ENCODE measurements at places on chromosomes 13 and 19. TPM values are rescaled to one million over a fixed set of nuclear protein-coding genes. Genes with fewer than 3 reads are reported as not detected.

Gene IRS2
- 27.0 TPM for total RNA-seq

Gene KIR3DL2
- total RNA-seq = not detected

Gene OR10H3
- not detected for total RNA-seq

Gene NLRP13
- not detected for total RNA-seq

Gene HIPK4
- total RNA-seq = not detected

Gene TRIP10
- 16.7 TPM for total RNA-seq

Gene SERTAD3
- total RNA-seq = 30.1 TPM

Gene SIGLECL1
- total RNA-seq = not detected

Gene IL4I1
- total RNA-seq = 0.59 TPM

Gene HIF3A
- total RNA-seq = 4.4 TPM

Gene CADM4
- total RNA-seq = 52.4 TPM

Gene CALR3
- total RNA-seq = not detected

Gene SGCG
- 2.6 TPM for total RNA-seq

DNA sequence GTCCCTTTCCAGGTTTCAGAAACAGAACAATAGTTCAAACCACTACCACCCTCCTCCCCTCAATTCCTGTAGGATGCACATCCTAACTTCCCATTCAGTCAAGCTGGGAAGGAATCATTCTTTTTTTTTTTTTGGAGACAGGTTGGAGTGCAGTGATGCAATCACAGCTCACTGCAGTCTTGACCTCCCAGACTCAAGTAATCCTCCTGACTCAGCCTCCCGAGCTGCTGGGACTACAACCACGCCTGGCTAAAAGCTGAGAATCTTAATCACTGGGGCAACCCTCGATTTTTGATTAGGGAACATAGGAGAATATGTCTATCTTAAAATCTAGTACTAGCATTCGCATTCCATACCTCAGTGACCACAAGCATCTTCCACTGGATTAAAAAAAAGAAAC, 146.2 kb downstream of the ABCC4 start:
- no peak for DNase-seq

DNA sequence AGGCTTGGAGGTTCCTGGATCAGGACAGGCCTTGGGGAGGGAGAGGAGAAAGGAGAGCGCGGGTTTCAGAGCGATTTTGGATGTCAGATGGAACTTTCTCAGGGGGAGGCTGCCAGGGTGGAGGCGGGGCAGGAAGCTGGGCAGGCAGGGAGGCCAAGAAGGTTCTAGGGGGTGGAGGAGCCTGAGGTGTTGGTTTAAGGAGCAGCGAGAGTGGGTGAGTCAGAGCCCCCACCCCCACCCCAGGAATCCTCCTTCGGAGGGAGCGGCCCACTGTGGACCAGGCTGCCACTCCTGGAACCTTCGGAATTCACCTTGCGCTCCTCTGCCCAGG, 15.9 kb upstream of the NOP53 start:
- DNase-seq = no peak

GRCh38 chr19:31348481-31349159, 616 bp downstream of the TSHZ3 start:
- peak; percentile 51 for DNase-seq

DNA sequence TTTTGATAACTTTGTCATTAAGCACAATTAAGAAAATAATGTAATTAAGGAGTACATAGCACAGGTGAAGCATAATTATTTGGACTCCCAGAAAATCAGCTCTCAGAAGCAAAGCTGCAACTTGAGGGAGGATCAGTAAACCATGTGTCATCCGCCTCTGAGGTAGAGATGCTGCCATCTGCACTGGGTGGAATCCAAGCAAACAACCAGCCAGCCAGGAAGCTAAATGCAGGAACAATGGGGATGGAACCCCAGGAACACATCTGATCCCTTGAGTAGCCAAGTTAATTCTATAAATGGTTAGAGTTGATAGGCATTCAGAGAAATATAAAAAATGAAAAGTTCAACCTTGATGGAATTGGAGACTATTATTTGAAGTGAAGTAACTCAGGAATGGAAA, 520.2 kb downstream of the RFC3 start:
- DNase-seq = no peak

DNA sequence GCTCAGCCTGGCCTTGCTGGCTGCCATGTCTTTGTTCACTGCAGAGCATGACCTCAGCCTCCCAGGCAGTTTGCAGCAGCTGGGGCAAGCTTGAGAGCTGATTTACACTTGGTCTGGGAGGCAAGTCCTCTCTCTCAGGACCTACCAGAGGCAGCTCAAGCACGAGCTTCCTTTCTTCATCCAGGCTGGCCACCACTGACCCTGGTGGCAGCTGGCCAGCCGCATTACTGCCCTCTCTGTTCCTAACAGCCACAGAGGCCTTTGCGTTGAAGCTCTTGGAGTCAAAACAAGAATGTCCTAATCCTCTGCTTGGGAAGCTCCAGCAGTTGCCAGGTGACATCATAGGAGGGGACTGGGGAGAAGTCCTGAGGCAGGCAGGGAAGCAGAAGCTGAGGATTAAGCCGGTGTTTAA, 85.7 kb downstream of the NUFIP1 start:
- no peak for DNase-seq

GRCh38 chr19:6274756-6275155, 5.0 kb downstream of the MLLT1 start:
- DNase-seq = no peak

DNA sequence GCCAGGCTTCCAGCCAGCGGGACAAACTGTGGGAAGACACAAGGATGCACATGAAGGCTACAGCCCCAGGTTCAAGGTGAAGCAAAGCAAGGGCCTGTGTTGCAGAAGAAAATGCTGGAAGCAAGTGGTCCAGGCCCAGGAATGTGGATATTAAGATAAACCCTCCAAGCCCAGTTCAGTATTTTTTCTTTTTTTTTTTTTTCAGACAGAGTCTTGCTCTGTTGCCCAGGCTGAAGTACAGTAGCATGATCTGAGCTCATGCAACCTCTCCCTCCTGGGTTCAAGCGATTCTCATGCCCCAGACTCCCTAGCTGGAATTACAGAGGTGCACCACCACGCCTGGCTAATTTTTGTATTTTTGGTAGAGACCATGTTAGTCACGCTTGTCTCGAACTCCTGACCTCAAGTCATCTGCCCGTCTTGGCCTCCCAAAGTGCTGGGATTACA, 4.4 kb downstream of the PRDX2 start:
- DNase-seq = no peak

DNA sequence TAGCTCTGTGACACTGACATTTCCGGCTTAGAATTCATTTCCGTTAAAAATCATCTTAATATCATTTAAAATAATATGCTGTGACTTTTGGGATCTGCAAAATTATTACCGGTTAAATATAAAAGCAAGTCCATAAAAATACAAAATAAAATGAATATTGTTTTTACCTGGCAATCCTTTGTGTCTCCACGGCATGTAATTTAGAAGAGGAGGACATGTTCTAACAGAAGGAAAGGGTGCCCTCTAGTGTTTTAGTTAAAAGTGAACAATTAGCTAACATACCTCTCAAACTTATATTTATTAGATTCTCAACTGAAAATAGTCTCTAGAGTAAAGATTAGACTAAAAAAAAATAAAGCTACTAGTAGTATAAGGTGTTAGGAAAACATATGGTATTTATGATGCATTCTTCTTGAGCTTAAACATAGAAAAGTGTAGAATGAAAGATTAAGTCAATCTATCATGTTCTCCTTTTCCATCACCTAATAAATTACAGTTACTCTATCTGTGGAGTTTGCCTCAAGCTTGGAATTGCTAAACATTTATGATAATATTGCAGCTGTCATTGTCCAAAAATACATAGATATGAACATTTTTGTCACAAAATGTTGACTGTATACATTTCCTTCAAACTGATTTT, 676.7 kb upstream of the SPRY2 start:
- no peak for DNase-seq

- DNase-seq = no peak
Measured at GRCh38 chr13:28540612-28541011, 45.7 kb upstream of the FLT1 start.

DNA sequence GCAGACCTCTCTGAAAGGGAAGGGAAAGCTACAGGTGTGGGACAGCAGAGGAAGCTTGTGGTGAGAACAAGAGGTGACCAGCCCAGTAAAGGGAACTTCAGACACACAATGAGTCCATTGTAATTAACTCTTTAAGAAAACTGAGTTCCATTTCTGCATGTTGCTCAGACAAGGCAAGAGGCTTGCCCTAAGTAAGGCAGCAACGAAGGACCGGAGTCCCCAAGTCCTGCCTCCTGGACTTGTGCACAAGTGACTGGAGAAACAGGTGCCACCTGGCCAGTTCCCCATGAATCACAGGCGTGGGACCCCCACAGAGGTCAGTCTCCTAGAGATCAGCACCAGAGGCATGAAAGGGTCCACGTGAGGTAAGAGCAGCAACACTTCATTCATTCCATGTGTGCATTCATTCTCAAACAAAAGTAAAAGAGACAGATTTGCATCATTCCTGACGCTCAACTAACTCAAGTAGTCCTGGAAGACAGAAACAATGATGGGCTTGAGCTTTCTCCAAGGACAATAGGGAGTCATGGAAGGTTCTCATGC, 14.7 kb upstream of the SIGLEC6 start:
- DNase-seq = no peak

GRCh38 chr13:33550885-33551284, 265.3 kb upstream of the STARD13 start:
- no peak for DNase-seq

- no peak for DNase-seq
Measured at GRCh38 chr19:14516048-14516534, 2.1 kb downstream of the DNAJB1 start.

GRCh38 chr13:51797664-51798488, 6.1 kb downstream of the DHRS12 start:
- DNase-seq = no peak

- DNase-seq = peak; percentile 20
Measured at GRCh38 chr13:30934381-30934780, 1.9 kb downstream of the TEX26 start.

DNA sequence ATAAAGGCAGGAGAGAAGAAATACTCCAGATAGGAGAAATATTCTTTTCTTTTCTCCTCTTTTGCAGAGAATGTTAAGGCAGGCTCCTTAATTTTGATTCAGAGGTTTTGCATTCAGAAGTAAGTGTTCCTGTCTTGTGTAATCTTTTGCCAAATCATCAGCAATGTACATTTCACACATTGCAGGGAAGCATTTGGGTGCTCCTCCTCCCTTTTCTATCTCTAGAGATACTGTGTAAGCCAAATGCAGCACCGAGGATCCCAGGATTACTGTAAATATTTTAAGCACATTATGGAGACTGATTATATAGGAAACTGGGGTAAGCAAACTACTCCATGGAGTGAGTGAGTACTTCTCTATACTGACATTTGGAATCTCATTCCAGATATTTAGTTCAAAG, 7.2 kb downstream of the ATP8A2 start:
- no peak for DNase-seq

GRCh38 chr13:32538143-32538620, 413 bp downstream of the N4BP2L2 start:
- DNase-seq = peak; percentile 14

DNA sequence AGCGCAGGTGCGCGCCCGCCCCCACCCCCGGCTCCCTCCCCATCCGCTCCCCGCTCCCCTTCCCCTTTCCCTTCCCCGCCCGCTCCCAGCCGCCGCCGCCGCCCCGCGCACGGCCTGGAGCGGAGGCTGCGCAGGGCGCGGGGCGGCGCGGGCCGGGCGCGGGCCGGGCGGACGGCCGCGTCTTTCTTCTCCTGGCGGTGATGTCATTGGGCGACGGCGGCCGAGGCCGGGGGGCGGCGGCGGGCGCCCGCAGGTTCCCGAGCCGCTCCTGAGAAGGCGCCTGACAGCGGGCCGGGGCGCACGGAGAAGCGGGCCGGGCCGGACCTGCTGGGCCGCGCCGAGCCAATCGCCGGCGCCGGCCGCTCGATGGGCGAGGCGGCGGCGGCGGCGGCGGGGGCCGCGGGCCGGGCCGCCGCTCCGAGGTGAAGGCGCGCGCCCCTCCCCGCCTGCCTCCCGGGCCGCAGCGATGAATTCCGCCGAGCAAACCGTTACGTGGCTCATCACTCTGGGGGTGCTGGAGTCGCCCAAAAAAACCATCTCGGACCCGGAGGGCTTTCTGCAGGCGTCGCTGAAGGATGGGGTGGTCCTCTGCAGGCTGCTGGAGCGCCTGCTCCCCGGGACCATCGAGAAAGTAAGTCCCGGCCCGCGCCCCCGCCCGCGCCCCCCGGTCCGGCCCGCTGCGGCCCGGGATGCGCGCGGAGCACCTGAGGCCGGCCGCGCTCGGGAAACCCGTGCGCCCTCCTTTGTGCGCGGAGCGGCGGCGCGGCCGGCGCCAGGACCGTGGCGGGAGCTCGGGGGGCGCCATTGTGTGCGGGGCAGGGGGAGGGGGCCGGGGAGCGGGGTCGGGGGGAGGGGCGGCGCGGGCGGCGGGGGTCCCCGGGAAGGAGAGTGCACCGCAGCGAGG, at the start of gene ARHGEF7:
ARHGEF7 (plus strand) TSS at position 250 of the 904 bp plus-strand sequence; CDS start at position 467, 217 bp downstream.
- DNase-seq = peak; percentile 79

- peak; percentile 34 for DNase-seq
Measured at GRCh38 chr13:31286930-31287329, 87.2 kb downstream of the B3GLCT start.

- DNase-seq = no peak
Measured at GRCh38 chr13:20544201-20544923, 18.7 kb upstream of the CRYL1 start.

GRCh38 chr19:38384209-38385027, 3.4 kb downstream of the GGN start:
- peak; percentile 73 for DNase-seq

- no peak for DNase-seq
Measured at GRCh38 chr19:44740351-44740824, 8.1 kb upstream of the BCL3 start.

DNA sequence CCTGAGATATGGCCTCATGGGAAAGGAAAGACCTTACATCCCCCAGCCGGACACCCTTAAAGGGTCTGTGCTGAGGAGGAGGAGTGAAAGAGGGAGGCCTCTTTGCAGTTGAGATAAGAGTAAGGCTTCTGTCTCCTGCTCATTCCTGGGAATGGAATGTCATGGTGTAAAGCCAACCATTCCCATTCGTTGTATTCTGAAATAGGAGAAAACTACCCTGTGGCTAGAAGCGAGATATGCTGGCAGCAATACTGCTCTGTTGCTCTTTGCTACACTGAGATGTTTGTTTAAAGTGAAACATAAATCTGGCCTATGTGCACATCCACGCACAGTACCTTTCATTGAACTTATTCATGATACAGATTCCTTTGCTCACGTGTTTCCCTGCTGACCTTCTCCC, 783 bp upstream of the ZNF587B start:
- DNase-seq = no peak

DNA sequence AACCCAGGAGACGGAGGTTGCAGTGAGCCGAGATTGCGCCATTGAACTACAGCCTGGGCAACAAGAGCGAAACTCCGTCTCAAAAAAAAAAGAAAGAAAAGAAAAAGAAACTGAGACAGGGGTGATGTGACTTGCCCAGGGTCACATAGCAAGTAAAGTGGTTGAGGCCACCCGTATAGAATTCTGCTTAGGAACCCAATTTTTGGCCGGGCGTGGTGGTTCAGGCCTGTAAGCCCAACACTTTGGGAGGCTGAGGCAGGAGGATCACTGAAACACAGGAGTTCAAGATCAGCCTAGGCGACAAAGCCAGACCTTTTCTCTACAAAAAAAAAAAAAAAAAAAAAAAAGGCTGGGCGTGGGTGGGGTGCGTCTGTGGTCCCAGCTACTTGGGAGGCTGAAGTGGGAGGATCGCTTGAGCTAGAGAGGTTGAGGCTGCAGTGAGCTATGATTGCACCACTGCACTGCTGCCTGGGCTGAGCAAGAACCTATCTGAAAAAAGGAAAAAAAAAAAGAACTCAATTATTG, 1.3 kb downstream of the SNRPA start:
- no peak for DNase-seq

- DNase-seq = no peak
Measured at GRCh38 chr19:7757358-7757757, 5.7 kb upstream of the CLEC4M start.

Measured in glutamatergic neuron (in vitro differentiated cells).